Stimulated activated CD4-positive, alpha-beta T cell treated with anti-CD3 and anti-CD28 coated beads, Interleukin-1b, Interleukin-23, amount 100 ng/mL, for 1 hour (primary cell): ENCODE measurements at places on chromosomes 6 and 20.
A peak's percentile ranks its signal among the peaks of the same experiment; 100 is the strongest.

- DNase-seq: no peak
These were observed 174.0 kb downstream of the BCKDHB start for GRCh38 chr6:80280262-80281010.

GRCh38 chr20:19428324-19428723 is 215.9 kb downstream of the SLC24A3 start:
- no peak for DNase-seq

GRCh38 chr6:96626759-96627364 is 63.9 kb downstream of the FHL5 start:
- DNase-seq: no peak

DNA sequence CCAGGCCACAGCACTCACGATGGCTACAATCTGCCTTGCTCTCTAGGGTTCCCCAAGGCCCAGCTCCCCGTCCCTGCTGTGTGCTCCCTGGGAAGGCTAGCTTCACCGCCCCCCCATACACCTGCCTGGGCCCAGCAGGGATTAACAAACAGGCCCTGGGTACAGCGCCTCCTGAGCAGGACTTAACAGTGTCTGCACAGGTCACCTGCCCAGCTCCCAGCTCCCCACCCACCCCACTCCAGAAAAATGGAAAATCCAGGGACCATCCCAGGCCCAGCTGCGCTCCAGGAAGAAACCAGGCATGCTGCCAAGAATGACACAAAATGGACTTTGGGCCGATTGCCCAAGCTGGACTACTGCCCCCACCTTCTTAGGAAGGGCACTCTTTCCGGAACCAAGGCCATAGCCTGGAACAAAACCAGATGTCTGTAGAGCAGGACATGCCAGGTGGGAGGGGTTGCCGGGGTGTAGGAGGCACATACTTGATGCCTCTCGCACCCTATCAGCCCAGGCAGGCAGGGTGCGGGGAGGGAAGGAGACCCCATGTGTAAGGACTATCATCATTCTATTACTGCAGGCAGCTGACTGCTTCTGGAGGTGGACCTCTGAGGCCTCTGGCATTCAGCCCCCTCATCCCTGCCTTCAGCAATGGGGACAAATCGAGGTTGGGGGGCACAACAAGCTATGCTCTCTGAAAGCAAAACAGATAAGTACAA is 104.9 kb downstream of the SNX5 start:
- DNase-seq: no peak

GRCh38 chr6:129426343-129426742 is 283.6 kb downstream of the ARHGAP18 start:
- no peak for DNase-seq

DNA sequence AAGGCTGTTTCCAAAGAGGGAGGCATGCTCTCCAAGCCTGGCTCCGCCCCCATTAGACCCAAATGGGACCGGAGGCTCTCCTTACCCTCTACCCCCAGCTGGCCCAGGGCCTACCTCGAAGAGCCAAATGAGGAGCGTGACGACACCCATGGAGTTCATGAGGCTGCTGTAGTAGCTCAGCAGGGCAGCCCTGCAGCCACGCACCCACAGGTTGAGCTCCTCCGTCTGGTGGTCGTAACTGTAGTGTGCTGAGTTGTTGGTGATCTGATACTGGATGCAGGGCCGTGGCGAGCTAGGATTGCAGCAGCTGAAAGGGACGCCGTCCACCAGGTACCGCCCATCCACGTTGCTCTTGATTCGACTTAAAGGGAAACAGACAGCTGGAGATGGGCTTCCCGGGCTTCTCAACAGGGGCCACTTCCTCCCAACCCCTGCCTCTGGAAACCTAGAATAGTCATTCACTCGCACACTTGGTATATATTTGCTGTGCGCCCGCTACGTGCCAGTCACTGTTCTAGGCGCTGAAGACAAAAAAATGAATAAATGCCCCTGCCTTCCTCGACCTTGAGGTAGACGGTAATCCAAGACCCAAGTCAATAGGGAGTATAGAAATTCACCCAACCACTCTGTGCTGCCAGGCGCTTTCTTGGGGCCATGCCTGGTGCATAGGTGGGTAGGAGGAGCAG is 18.0 kb downstream of the PRPH2 start:
- DNase-seq: no peak

- no peak for DNase-seq
These were observed 101.8 kb downstream of the KLHL32 start for GRCh38 chr6:97026298-97026697.

DNA sequence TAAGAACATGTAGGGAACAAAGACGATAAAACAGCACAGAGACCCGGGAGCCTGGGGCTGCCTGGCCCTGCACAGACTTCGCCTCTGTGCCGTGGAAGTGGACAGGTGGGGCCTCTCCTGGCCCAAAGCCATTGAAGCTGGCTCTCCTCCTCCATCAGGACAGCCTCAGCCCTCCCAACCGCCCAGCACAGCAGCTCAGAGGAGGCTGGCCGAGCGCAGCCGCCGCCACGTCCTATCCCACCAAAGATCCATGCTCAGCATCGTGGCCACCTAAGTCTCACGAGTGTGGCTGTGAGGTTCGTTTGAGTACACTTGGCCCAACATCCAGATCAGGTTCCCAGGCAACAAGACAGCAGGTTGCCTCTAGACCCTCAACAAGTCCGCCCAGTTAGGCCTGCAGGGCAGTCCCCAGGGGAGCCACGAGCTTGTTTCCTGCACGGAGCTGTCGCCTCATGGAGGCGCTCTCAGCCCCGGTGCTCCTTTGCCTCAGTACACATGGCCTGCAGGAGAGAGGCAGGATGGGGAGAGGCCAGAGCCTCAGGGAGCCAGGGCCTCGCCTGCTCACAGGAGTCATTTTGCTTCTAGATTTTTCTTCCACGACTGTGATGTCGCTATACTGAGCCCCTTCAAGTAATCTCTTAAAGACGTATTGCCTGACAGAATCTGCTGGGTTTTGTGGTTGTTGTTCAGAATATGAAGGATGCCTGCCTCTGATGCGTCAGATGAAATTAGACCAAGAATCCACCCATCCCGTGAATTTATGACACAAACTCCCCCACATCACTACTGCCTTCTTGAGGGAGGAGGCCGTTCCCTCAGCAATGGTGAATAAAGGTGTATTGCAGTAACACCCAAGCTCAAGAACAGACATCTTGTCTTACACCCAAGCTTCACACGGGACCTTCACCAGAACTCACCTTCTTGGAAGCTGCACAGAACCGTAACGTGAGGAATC is 102.7 kb downstream of the RNASET2 start:
- no peak for DNase-seq

DNA sequence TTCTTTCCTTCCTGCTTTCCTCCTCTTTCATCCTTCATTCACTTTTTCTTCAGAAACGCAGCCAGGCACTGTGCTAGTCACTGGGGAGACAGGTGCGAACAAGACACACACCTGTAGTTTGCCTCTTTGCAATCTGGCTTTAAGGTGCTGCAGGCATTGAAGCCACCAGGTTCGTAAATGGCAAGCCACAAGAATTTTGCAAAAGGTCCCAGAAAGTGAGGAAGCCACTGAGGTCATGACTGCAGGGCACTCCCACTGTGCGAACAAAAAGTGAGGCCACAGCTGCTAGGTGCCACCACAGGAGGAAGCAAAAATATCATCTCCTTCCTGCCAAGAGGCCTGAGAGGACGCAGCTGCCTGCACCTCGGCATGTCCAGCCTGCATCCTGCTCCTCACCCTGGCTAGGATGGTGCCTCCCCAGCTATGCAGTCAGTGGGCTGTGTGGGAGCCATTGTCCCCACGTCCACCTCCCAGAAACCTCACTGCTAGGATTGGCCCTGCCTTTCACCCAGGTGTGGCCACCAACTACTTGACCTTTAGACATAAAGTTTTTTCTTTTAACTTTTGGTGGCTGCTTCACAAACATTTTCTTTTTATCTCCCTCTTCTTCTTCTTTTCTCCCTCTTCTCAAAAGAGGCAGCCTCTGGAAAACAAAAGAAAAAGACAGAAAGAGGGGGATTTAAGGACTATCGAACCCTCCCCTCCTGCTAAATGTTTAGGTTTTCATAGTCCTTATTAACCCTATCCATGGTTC is 230.8 kb downstream of the BCAS1 start:
- DNase-seq: no peak

DNA sequence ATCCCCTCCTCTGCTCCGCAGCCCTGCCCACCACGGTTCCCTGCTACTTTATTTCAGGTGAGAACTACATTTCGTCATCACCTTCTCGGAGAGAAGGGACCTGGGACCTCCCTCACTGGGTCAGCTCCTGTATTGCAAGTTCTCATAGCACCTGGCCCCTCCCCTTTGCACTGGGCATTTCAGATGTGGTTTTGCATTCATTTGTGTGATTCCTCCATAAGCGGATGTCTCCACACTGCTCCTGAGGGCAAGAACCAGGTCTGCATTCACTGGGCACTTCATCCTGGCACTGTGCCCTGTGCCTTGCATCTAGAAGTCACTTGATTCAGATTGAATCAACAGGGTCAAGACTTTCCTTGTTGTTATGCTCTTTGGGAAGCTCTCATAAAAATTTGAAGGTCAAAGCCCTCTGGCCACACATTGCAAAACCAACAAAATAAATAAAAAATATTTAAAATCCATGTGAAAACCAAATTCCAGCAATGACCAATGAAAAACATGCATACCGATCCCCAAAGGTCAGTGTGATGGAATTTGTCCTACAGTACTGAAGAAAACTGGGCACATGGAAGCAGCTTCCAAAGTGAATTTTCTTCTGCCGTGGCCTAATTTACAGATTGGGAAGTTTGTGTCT is 89.1 kb upstream of the F13A1 start:
- no peak for DNase-seq

- no peak for DNase-seq
These were observed 9.8 kb downstream of the RHAG start for GRCh38 chr6:49626811-49627210.

DNA sequence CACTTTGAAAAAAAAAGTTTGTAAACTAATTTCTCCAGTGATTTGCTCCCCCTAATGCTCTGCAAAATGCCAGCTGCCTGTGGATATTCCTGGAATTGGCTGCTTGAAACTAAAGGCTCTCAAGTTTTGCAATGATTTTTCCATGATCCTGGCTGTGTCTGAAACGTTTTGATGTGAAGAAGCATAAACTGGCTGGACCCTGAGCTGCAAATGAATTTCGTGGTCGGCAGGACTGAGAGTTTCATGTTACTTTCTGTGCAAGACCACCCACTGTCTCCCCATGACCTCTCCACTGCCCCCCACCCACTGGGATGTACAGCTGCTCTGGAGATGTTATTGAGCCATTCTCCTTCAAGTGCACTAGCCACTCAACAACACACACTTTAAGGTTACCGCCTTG is 171.3 kb upstream of the SSTR4 start:
- DNase-seq: no peak

- DNase-seq: peak; percentile 57
These were observed 534 bp downstream of the ZNF76 start for GRCh38 chr6:35259948-35260590.

DNA sequence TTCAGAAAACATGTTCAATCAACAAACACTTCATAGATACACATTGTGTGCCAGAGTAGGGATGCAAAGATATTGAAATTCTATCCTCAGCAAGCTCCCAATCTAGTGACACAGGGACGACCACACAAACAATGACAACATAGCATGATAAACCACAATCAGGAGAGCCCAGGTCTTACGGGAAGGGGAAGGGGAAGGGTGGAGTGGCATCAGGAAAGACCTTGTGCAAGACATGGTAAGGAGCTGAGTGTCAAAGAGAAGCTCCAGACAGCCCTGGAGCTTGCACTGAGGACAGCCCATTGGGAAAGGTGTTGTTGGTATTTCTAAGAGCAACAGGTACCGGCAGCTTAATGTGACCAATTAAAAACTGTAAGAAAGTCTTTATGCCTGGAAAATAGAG is 103.6 kb downstream of the PDE7B start:
- no peak for DNase-seq

DNA sequence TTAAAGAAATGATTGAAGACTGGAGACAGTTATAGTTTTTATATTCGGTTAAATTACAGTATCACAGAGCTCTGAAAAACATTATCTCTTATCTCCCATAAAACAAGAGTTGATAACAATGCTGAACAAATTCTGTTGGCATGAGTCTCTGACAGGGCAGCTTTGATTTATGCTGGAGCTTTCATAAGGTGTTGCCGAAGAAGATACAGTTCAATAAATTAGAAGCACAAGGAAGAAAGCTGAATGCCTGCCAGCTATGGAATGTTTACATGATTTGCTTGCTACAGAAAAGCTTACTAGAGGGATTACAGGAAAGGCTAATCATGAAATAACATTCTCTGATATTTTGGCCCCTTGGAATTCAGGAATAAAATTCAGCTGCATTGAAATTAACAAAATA is 431.9 kb upstream of the GJE1 start:
- no peak for DNase-seq

DNA sequence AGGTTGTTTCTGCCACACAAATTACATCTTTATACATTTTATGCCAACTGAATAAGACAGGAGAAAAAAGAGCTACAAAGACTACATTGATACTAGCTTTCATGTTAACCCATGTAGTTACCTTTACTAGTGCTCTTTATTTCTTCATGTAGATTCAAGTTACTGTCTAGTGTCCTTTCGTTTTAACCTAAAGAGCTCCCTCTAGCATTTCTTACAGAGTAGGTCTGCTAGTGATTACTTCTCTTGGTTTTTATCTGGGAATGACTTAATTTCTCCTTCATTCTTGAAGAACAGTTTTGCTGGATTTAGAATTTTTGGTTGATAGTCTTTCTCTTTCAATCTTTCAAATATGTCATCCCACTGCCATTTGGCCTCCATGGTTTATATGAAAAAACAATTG is 21.2 kb upstream of the NOP56 start:
- no peak for DNase-seq

DNA sequence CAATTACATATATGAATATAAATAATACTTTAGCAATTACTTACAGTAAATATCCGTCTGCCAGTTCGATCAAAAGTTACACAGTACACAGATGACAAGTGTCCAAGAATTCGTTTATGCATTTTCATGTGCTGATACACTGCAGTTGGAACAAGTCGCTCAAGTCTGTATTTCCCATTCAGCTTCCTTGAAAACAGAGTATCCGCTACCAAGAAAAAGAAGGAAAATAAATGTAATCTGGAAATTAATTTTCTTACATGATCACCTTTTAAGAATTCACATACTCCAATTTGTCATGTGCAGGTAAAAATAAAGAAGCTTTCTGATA is 35.3 kb downstream of the PHIP start:
- DNase-seq: no peak

GRCh38 chr20:51359401-51359800 is 183.1 kb downstream of the NFATC2 start:
- no peak for DNase-seq

DNA sequence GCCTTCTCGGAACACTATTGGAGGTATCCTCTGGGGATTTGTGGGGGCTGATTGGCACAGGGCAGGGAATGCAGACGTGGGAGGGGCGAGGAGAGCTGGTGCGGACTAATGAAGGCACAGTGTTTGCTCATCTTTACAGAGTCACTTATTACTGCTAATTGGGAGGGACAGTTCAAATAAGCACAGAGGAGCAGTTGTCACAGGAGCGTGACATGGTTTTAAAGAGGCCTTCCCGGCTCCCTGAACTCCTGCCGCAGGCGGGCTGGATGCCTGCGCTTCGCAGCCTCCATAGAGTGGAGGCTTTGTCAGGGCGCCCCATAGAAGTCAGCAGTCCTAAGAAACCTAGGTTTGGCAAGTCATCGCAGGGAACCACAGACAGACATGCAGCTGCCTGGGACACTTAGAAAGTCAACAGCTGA is 149.6 kb downstream of the LINC00237 start:
- DNase-seq: no peak
